ENCODE measurements at places on chromosomes 3 and 15.

DNA sequence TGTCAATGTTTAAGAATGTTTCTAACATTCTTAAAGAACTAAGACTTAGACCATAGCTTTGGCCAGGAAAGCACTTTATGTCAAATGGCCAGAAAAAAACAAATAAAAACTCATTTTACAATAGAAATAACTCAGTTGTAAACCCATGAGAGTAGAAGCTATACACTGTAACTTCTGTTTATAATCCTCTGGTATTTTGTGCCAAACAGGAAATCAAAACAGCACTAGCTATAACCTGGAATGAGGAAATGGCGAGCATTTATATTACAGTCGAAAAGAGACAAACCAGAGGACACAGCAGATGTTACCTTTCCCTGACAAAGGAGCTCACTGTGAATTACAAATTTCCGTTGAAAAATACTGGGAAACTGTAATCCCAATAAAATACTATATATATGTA lies 10.3 kb downstream of the GK5 start:
- no peak for DNase-seq

GRCh38 chr3:80233576-80233975 lies 465.8 kb upstream of the ROBO1 start:
- no peak for DNase-seq

GRCh38 chr3:36909666-36910065 lies 35.2 kb downstream of the TRANK1 start:
- no peak for DNase-seq

DNA sequence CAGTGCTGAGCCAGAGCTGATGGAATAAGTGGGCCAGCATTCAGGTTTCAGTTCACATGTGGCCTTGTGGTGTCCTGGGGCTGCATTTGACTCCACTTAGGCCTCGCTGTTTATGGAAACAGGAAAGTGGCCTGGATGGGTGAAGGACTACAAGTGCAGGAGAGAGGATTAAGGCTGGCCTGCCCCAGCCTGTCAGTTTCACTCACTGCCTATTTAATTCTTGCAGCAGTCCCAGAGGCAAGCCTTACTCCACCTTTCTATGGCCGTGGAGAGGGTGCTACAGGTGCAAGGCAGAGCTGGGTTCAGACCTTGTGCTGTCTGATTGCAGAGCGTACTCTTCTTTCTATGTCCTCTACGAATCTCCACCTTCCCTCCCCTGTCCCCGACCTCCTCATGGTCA lies 37.7 kb downstream of the ABHD17C start:
- DNase-seq = no peak

- DNase-seq = no peak
These were observed 61.3 kb downstream of the TBL1XR1 start for GRCh38 chr3:177135841-177136492.

DNA sequence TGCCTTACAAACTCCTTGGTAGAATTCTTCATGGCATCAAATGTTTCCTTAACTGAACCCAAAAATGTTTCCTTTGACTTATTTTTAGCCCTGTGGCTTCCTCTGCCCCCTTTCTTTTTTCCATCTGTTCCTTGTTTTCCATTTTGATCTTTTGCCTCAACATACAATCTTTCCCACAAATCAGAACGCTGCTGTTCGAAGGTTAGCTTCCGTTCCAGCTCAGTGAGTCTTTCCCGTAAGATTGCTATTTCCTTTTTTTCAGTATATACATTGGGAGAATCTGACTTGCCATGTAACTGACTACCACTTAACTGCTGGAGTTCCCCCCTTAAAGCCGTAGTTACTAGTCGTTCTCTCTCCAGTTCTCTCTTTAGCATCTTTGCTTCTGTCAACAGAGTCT lies 41.2 kb downstream of the PIGB start:
- no peak for DNase-seq

GRCh38 chr3:183116025-183116614 lies 16.8 kb upstream of the MCCC1 start:
- peak; percentile 100 for DNase-seq

Measured in NCI-H2107 (cell line).